ENCODE measurements at places on chromosomes 3 and 15.

DNA sequence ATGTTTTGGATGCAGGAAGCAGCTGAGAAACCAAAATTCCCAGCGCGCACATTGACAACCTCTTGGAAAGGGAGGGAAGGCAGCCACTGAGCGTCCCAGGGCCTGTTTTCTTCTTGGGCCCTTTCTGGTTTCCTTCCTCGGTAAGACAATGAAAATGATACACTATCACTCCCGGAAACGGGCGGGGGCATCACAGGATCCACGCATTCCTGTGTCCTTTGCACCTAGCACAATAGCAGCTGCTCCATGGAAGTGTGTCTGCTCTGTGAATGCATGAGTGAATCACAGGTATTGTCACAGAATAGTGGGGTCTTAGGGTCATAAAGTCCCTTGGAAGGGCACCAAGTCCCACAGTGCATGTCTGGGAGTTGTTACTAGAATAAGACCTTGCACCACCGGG is 6.3 kb upstream of the ITPKA start:
- DNase-seq, result peak; percentile 61

- DNase-seq, result peak; percentile 39
Measured at GRCh38 chr3:184656829-184657681, 54.8 kb downstream of the MAGEF1 start.

GRCh38 chr3:59460068-59460467 is 410.2 kb upstream of the CFAP20DC start:
- DNase-seq, result no peak

GRCh38 chr3:104785947-104786346 is 580.8 kb upstream of the ALCAM start:
- DNase-seq, result peak; percentile 26

DNA sequence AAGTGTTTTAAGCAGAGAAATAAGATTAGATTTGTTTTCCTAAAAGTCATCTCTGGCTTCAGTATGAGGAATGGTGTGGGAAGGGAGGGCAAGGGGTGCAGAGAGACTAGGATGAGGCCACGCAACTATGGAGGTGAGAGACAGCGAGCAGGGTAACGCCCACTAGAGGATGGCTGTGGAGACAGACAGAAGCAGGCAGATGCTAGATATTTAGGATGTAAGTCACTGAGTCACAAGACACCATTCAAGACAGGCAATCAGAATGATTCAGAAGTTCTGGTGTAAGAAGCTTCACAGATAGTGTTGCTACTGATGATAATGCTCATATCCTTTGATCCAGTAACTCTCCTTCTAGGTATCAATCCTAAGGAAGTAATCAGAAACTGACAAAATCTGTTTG is 19.1 kb downstream of the HSPBAP1 start:
- peak; percentile 56 for DNase-seq

GRCh38 chr15:88804257-88804656 is 1.0 kb downstream of the ACAN start:
- no peak for DNase-seq

GRCh38 chr3:186882881-186883685 is 40.6 kb downstream of the ADIPOQ start:
- peak; percentile 94 for DNase-seq

DNA sequence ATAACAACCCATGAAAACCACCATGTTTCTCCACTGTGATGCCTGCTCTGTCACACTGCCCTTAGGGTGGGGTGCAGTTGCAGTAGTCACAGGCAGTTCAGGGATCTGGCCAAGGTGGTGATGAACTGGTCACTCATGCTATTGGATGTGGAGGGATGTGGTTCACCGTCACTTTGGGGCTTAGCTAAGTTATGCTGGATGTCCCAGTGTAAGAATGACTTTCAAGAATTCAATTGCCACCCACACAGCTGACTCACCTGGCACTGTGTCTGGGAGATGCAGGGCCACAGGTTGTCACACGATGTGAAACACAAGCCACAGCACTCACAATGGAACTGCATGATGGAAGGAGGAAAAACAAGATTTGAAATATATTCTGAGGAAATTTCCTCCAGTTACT is 146.1 kb upstream of the CTNNB1 start:
- DNase-seq, result peak; percentile 48

DNA sequence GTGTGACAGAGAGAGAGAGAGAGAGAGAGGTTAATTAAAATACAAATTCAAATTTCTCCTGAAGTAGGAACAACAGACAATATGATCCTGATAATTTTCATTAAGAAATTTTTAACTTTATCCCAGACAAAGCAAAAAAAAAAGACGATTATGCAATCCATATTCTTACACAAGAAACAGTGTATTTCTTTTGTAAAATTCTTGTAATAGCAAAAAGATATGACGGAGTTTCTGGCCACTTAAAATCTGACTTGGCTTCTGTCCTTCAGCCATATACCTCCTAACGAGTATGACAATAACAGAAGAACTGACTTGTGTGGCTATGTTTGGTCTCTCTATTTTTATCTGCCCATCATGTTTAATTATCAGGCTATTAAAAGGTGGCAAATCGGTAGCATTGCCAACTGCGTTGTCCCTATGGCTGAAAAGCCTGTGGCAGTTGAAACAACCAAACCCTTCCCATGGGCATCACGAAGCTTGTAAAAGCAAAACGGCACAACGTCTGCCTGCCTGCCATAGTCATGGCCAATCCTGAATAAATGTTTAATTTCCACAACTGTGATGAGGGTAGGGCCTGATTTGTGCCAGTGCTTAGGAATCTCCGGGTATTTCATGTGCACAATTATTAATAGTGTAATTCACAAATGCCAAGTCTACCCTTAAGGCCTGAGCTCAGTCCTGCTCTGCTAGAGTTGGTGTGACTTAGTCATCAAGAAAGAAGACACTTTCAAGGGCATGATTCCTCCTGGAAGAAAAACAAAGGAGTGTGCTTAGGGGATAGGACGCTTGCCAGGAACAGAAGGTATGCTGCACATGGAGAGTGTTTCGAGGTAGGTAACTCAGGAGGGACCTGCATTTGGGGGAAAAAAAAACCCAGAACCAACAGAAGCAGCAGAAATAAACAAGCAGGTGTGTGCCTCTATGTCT is 1090.2 kb downstream of the FHIT start:
- DNase-seq, result no peak

- no peak for DNase-seq
Measured at GRCh38 chr3:72453706-72454105, 394.5 kb downstream of the SHQ1 start.

GRCh38 chr3:100954199-100954935 is 38.9 kb downstream of the ABI3BP start:
- DNase-seq, result no peak

- no peak for DNase-seq
Measured at GRCh38 chr15:32733281-32733680, 15.5 kb downstream of the GREM1 start.

GRCh38 chr15:27121672-27122071 is 150.7 kb downstream of the GABRG3 start:
- DNase-seq, result no peak

All from kidney tubule cell (primary cell).